ENCODE measurements at places on chromosomes 3 and 15.

GRCh38 chr3:159165961-159166360 is 364.1 kb downstream of the MFSD1 start:
- DNase-seq, result peak; percentile 4

- DNase-seq, result peak; percentile 4
Measured at GRCh38 chr3:36380221-36381031, at the start of gene STAC. STAC (plus strand) TSS chr3:36380504; CDS start chr3:36380644, 140 bp downstream.

DNA sequence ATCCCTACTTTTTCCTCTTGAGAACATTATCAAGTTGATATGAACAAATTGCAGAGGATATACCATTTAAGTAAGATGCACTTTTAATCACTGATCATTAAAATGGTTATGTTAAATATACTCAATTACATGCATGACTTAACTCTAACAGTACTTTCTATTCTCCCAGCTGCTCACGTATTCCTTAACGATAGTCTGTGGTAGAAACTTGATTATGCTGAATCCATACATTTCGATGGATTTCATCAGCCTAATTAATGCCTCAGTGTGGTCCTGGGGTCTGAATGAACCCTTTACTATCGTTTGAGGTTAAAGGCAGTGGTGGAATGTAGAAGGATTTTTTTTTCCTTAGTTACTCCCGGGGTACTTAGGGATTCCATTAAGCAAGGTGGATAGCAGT is 18.6 kb downstream of the SOX2 start:
- DNase-seq, result no peak

DNA sequence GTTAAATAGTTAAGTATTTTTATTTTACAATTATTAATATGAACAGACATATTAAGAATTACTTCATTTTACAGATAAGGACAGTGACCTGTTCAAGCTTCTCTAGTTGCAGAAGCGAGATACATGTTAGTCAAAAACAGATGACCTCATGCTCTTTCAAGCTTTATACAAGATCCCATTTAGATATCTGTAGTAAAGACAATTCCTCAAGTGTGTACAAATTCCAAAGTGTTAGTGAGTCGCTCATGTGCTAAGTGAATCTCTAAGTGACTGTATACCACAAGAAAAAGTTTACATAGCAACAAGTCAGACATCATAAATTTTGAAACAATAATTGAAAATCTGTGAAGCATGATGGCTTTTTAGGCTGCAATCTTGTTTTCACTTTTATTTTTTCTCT is 293.8 kb downstream of the ROBO1 start:
- DNase-seq, result no peak

DNA sequence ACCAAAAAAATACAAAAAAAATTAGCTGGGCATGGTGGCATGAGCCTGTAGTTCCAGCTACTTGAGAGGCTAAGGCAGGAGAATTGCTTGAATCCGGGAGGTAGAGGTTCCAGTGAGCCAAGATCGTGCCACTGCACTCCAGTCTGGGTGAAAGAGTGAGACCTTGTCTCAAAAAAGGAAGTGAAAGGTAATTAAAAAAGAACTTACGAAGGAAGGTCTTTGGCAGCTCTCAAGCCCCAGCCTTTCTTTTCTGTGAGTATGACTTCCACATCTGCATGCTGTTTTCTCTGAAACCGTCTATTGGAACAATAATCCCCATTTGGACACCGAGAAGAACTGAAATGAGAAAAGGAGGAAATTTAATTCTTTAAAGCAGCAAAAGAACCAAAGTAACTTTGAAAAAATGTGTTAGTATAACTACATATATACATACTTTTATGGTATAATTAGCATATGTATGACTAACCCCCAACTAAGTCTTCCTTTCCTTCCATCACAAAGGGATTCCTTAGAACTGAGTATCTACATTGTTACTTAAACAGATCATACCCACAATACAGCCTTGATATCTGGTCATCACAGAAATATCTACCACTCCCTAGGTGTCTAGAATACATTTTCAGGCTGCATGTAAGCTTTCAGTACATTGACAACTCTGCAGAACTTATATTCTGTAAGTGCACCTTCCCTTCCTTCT is 50.1 kb downstream of the SETD2 start:
- peak; percentile 74 for DNase-seq

GRCh38 chr3:182516597-182517336 is 276.5 kb upstream of the ATP11B start:
- no peak for DNase-seq

- no peak for DNase-seq
Measured at GRCh38 chr3:56398659-56399058, 69.6 kb downstream of the ERC2 start.

DNA sequence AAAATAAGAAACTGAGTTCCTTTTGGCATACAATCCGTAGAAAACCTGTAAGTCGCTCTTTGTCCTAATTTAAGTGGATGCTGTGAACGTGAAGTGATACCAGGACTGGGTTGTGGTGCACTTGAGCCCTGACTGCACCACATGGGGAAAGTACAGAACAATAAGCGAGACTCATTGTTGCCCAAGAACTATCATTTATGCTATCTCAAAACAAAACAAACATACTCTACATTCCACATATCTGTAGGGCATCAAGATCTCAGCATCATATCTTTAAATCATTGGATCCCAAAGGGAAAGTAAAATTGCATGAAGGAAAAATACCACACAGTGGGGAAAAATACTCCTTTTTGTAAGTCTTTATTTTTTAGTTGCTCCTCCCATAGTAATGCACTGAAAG is 580.3 kb downstream of the MECOM start:
- no peak for DNase-seq

DNA sequence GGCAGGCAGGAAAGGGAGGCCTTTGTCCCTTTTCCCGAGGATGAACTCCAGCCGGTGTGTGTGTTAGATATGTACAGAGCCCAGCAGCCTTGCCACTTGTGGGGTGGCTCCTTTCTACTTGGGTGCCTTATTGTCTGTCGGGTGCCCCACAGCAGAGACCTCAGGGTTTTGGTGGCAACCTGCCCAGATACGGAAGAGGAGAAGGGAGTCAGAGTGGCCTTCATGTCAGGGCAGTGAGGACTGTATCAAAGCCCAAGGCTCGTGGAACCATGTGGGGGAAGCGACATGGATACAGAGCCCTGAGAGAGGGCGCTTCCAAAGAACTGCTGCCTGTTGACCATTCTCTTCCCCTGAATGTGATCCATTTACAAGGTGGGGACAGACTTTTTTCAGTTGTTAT is 166.2 kb downstream of the SLCO3A1 start:
- DNase-seq, result no peak

DNA sequence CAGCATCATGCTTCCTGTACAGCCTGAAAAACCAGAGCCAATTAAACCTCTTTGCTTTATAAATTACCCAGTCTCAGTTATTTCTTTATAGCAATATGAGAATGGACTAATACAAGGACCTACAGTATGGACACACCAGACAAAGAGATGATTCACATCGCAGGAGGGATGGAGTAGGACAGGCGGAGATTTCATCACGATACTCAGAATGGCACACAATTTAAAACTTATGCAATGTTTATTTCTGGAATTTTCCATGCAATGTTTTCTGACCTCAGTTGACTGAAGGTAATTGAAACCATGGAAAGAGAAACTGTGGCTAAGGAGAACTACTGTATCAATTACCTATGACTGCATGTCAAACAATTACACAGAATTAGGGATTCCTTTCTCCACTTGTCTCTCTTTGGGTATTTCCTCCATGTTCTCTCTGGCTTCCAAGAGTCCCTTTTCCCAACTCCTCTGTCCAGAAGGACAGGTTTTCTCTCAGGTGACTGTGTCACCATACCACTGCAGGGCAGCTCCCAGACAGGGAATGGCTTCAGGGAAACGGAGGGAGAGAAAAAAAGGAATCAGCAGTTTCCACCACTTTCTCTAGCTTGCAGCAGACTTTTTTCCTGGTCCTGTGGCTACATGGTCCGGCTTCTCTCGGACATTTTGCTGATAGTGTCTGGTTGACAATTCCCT is 3.0 kb upstream of the ANO10 start:
- DNase-seq, result no peak

- no peak for DNase-seq
Measured at GRCh38 chr15:74441248-74441941, 7.6 kb upstream of the SEMA7A start.
